ENCODE measurements at places on chromosomes 5 and 9.

- no peak for DNase-seq
Observed at GRCh38 chr5:174504266-174504726, 220.1 kb upstream of the MSX2 start.

DNA sequence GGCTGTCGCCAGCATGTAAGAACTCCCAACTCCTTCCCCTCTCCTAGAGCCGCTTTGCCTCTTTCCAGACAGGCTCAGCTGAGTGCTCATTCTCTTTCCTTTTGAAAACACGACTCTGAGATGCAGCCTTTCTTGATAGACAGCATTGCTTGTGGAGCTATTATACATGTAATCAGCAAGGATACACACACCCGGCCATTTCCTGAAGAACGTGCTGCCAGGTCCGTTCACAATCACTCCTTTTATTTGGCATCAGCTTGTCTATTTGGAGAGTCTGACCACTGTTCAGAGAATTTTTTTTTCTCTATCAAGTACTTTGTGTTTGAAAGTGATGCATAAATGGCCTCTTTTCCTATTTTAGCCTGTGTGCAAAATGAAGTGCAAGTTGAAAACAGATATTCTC is 328.7 kb downstream of the MARCHF11 start:
- DNase-seq, result no peak

- DNase-seq, result no peak
Observed at GRCh38 chr9:37449862-37450632, 15.2 kb downstream of the ZBTB5 start.

GRCh38 chr9:116943970-116944369 is 256.9 kb downstream of the TRIM32 start:
- no peak for DNase-seq

DNA sequence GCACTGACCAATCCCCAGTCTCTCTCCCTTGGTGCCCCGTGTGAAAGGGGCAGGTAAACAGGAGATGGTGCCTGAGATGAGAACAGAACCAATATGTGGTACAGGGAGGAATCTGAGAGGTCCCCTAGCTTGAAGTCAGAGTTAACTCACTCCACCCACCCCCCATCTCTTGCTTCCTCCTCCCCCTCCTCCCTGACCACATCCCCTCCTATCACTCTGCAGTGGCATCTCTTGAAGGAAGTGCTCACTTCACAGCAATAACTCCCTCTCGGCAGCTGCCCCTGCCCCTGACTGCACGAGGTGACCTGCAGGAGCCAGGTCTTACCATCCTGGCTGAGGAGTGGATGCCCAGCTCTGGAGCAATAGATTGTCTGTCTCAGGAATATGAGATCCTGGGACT is 224.0 kb downstream of the GAS1 start:
- no peak for DNase-seq

DNA sequence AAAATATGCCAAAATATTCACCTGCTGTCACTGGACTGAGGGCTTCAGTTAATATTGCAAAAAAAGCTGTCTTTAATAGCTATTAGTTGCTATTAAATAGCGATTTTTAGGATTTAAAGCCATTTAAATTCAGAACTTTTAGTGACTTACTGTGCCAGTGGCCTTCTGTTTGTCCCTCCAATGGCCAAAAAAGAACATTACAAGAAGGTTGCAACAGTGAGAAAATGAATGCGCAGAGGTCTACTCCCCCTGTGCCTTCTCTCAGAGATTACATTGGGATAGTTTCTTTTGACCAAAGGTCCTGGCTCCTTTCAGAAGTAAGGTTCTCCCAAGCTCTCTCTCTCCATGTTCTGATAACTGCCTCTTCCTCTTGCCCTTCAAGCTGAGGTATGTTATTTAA is 930.3 kb upstream of the ARRDC3 start:
- no peak for DNase-seq

- no peak for DNase-seq
Observed at GRCh38 chr9:96450613-96451528, 902 bp downstream of the HABP4 start.

DNA sequence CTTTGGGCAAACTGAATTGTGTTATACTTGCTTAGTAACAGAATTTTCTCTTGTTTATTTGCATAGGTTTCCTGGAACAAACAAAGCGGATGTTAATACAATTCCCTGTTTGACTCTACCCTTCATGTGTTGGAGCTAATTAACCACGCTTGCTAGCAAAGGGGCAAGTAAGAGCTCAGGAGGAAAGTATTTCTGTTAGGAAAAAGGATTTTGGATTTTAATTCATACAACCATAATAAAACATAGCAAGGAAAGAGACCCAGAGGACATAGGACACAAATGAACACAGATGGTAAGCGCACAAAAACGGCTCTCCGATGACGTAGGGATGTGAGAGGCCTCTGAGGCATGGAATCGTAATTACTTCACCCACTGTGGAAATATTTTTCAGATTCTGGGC is 5.1 kb upstream of the DCAF12 start:
- no peak for DNase-seq

GRCh38 chr5:111937094-111937493 is 180.1 kb upstream of the NREP start:
- DNase-seq, result no peak

DNA sequence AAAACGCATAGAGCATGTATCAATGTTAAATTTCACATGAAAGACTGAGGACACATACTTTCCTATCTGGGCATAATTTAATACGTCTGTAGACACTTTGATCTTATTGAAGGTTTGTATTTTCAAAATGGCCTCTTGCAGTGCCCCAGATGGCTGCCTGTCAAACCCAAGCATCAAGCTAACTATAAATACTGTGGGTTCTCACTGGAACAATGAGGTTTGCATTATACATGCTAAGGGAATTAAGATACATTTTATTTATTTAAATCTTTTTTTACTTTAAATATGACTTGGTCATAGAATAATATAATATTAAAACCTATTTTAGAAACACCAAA is 702.9 kb upstream of the GRAMD2B start:
- DNase-seq, result no peak

DNA sequence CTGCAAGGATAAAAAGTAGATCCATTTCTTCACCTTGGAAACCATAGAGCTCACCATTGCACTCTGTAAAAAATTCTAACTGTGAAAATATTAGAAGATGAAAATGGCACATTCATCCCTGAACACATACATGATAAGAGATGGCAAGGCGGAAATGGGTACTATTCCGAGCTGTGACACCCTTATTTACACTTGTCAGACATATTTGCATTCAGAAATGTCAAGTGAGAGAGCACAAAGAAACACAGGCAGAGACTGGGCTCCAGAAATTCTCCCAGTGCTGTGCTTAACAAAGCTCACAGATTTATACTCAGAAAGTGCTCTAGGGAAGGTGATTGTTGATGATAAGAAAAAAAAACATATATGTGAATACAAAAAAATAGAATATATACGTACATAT is 170.3 kb upstream of the PUM3 start:
- DNase-seq, result no peak

- no peak for DNase-seq
Observed at GRCh38 chr5:52859628-52860027, 71.9 kb downstream of the ITGA1 start.

GRCh38 chr5:1285141-1285540 is 9.7 kb downstream of the TERT start:
- no peak for DNase-seq

DNA sequence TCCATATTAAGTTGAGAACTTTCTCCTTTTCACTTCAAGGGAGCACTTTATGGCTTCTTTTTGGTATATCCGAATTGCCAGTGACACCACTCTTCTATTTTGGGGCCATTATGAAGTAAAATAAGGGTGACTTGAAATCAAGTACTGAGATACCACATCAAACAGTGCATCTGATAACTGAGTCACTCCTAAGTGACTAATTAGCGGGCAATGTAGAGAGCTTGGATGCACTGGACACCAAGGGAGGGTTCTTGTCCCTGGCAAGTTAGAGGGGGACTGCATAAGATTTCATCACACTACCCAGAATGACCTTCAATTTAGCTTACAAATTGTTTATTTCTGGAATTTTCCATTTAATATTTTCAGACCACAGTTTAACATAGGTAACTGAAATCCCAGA is 813.9 kb upstream of the CDH10 start:
- no peak for DNase-seq

DNA sequence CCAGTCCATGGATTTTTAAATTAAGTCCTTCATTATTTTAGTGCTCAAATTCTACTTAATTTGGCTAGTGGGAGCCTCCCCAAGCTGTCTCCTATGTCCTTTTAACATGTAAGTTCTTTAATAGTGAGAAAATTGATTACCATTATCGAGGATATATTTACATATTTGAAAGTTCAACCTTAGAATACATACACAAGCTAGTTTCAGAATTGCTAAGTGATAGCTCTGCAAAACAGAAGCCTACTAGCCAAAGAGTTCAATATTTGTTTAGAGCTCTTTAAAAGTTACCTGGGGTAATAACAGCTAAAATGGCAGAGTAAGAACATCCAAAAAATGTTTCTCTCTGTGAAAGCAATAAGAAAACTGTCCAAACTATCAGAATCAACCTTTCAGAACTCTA is 48.2 kb downstream of the LOX start:
- no peak for DNase-seq

GRCh38 chr9:35349287-35349990 is 140.5 kb upstream of the RUSC2 start:
- DNase-seq, result no peak

DNA sequence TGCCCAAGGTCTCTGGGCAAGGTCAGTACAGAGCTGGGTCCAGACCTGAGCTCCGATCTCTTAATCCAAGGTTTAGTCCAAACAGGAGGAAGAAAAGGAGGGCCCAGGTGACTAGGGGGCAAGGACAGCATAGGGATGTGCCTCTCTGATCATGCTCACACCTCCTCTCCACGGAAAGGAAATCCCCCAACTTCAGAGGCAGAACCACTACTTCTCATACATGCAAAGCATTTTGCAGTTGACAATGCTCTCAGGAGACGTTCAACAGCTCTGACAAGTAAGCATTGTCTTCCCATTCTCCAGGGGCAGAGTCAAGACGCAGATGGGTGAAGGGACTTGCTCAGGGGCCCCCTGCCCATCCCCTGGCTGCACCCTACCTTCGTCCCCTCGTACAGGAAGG is 8.7 kb upstream of the CORO2A start:
- no peak for DNase-seq

DNA sequence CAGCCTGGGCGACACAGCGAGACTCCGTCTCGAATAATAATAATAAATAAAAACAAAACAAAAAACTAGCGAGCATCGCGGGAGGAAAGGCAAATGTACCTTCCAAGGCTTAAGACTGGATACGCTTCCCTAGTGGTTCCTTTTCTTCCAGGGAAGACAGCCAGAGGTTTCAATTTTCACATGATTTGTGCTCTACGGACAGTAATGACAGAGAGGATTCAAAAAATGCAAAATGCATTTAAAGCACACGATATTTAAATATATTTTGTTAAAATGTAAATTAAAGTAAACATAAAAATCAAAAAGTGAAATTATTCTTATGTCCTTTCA is 4.3 kb upstream of the TRIM41 start:
- DNase-seq, result no peak

DNA sequence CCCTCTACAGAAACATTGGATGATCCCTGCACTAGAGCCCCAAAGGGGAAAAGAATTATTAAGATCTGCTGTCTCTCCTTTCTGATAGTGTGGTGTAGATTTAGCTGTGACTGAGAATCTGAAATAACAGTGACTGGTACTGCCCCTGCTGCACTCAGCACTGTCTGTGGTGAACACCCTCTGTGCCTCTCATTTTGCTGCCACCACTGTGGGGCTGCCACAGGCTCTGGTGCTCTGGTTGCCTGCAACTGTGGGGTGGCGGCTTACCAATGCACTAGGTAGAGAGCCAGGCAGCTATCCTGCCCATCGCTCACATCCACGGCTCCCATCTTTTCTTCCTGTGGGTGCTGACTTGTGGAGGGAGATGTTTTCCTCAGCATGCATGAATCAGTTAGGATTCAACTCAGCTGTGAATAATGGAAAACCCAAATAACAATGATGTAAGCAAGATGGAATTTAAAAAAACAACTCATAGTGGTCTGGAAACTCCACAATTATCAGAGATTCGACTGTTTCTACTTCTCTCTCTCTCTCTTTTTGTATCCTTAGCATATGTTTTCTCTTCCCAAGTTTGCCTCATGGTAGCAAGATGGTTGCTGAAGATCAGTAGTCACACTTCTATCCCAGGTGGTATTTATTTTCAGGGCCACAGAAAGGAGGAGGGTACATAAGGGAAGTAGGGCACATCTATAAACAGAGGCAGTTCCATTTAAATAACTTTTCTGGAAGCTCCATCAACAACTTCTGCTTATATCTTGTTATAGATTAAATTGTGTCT is 99.8 kb upstream of the DAP start:
- no peak for DNase-seq

DNA sequence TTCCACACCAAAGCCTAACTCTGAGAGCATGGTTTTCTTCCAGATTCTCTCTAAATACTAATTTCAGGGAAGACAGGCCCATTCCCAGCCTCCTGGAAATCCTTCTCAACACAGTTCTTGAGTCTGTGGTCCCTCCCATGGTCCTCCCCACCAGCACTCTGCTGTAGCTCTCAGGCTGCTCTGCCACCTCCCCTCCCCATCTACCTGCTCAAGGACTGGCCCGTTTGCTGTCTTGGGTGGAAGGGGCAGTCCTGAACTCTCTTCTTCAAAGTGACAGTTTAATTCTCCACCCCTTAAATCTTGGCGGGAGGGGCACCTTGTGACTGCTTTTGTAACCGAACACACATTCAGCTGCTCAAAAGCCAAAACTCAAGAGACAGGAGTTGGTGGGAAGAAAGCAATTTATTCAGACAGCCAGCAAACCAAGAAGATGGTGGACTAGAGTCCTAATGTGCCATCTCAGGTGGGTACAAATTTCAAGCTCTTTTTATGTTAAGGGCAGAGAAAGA is 7.6 kb upstream of the LCN15 start:
- no peak for DNase-seq

- DNase-seq, result no peak
Observed at GRCh38 chr5:75909223-75909622, 174.0 kb upstream of the SV2C start.

- DNase-seq, result no peak
Observed at GRCh38 chr9:121494192-121494591, 5.5 kb downstream of the GGTA1 start.
